RWPE1 (cell line): ENCODE measurements at places on chromosomes 6 and 20.

DNA sequence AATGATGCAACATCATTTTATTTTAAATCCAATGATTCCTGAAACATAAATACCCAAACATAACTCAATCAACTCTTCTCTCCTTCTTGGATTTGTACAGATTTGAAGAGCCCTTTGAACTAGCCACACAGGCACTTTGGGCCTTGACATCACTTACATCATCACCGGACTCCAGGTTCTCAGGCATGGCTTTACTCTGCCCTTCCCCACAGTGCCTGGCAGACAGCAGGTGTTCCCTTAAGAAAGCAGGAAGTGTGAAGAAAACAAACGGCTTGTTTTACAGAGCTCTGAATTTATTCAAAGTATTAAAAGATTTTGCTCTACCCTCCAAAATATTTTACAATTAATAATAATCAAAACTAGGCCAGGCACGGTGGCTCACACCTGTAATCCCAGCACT, 54.8 kb upstream of the GCM1 start:
- no peak for DNase-seq

DNA sequence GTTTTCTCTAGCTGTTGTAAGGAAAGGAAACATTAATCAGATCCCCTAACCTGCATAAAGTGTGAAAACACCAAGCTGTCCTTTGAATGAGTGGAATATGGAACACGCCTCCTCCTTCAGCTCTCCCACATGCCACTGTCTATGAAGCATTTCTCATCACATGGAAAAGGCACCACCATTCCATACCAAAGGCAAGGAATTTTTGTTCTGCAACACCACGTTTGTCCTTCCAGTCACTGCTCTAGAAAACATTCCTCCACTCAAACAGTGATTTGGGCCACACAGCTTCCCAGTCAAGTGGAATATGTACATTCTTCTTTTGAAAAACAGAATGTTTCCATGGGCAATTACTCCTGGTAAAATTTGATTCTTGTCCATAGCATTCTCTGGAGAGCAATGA, 120.1 kb downstream of the OPRM1 start:
- no peak for DNase-seq

DNA sequence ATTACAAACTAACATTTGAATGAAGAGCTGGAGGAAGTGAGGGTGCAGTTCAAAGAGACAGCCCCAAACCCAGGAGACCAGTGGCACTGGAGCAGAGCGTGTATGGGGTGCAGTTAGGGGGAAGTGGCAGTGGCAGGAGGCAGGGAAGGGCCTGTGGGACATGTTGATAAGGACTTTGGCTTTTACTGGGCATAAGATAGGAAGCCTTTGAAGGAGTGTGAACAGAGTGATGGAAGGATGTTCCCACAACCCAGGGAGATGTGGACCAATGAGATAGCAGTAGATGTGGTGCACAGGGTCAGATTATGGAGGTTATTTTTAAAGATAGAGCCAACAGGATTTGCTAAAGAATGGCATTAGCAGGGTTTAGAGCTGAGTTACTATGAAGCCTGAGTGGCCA, 56.4 kb downstream of the AIG1 start:
- DNase-seq, result no peak

GRCh38 chr6:142304241-142304640, 2.4 kb downstream of the ADGRG6 start:
- DNase-seq, result no peak

DNA sequence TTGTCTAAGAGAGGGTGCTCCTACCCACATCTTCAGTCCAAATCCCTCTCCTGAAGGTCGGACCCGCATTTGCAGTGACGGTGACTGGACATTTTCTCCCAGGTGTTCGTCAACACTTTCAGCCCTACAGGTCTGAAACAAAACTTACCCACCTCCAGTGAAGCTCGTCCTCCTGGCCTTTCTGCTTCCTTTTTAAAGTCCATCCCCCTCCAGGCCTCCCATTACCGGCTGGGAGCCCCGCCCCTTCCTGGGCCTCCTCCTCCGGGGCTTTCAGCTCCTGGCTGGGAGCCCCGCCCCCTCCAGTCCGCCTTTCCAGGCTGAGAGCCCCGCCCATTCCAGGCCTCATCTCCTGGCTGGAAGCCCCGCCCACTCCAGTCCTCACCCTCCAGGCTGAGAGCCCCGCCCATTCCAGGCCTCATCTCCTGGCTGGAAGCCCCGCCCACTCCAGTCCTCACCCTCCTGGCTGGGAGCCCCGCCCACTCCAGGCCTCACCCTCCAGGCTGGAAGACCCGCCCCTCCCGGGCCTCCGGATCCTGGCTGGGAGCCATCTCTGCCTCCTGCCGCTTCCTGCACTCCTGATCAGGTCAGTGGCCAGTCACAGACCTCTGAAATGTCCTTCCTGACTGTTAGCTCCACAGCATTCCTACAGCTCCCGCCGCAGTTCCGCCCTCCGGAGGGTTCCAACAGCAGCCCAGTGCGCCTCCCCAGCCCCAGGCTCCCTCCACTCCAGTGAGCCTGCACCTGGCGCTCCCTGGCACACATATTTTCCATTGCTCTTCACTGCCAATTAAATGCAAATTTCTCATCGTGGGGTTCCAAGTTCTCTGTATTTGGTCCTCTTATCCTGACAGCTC, 98.5 kb downstream of the LY86 start:
- DNase-seq, result peak; percentile 96

DNA sequence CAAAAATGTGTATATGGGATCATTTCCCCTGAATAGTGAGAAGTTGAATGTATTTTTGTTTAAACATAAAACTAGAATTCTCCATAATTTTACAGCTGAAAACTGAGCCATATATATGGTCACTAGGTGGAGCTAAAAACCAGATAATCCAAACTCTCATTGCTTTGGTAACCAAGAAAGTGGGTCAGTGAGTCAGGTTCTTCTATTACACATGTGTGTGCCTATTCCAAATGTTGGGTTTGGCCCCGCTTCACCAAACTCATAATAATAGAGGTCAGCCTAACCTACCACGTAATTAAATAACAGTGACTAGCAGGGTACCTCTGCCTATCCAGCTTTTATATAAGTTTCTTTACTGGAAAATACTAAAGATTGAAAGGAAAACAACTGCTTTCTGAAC, 19.3 kb upstream of the RNGTT start:
- peak; percentile 69 for DNase-seq

- peak; percentile 59 for DNase-seq
Observed at GRCh38 chr6:6556738-6557503, 31.6 kb upstream of the LY86 start.

DNA sequence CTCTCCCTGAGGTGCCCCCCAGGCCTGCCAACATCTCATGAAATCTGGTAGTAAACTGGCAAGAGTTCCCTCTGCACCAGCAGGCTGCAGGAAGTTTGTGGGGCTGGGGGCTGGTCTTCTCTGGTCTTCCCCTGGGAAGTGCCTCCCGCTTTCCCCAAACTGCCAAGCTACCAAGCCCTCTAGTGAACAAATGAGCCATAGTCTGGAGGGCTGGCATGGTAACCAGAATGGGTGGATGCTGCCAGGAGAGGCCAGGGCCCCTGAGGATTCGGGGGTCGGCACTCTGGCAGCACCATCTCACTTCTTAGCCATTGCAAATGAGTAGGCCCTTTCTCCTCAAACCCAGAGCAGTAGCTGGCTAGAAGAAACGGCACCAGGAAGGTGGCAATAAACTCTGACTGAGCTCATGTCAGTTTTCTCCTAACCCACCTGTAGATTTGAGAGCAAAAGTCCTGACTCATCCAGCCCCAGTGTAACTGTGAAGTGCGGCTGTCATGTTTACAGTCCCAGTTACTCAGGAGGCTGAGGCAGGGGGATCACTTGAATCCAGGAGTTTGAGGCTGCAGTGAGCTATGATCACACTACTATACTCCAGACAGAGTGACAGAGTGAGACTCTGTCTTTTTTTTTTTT, 35.9 kb downstream of the ZC3H12D start:
- no peak for DNase-seq

DNA sequence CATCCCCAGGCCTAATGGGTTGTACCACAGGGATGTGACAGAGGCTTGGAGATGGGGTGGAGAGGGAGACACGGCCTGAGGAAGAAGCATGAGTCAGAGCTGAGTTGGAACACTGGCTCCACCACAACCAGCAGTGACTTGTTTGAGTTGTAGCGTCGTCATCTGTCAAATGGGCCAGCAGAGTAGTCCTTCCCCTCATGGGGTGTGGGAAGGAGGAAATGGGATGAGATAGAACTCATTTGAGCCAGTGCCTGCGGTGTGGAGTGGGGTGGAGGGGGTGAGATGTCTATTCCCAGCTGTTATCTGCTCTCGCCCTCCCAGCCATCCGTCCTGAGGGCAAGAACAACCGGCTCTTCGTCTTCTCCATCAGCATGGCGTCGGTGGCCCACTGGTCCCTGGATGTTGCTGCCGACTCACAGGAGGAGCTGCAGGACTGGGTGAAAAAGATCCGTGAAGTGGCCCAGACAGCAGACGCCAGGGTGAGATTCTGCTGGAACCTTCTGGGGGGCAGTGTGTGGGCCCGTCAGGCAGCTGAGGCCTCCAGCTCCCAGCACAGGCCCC, 32.5 kb downstream of the PLCG1 start:
- DNase-seq, result peak; percentile 74

GRCh38 chr6:147674099-147674498, 165.6 kb downstream of the SAMD5 start:
- DNase-seq, result no peak

DNA sequence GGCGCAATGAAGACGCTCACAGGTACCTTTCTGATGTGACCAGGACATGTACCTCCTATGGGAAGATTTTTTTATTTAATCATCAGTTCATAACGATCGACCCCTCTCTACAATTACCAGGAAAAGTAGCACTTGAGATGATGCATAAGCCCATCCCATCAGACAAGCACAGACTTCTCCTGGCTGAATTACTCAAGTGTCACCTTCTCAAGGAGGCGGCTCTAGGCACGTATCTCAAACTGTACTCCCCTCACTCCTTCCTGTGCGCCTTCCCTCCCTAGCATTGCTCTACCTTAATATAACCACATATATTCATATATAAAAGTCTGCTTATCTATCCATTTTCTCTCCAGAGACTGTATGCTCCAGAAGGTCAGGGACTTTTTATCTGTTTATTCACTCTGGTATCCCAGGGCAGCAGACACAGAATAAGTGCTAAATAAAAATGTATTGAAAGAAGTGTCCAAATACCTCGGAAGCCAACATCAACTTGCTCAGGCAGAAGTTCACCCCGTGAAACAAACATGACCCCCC, 71.5 kb downstream of the CNKSR3 start:
- no peak for DNase-seq

DNA sequence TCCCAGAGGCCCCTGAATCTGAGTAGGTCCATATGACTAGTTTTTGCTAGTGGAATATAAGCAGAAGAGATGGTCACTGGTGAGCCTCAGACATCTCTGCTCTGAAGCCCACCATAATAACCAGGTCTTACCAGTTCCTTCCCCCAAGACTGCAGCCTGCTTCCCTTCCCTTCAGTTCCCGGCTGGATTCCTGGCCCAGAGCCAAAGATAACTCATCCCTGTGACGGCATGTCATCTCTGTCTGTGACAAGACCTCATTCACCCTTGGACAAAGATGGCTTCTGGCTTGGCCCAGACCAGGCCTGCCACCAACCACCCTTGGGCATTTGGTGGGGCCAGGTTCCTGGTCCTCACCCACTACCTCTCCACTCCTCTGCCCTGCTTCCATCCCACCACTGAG, 145.5 kb upstream of the TOP1 start:
- no peak for DNase-seq

DNA sequence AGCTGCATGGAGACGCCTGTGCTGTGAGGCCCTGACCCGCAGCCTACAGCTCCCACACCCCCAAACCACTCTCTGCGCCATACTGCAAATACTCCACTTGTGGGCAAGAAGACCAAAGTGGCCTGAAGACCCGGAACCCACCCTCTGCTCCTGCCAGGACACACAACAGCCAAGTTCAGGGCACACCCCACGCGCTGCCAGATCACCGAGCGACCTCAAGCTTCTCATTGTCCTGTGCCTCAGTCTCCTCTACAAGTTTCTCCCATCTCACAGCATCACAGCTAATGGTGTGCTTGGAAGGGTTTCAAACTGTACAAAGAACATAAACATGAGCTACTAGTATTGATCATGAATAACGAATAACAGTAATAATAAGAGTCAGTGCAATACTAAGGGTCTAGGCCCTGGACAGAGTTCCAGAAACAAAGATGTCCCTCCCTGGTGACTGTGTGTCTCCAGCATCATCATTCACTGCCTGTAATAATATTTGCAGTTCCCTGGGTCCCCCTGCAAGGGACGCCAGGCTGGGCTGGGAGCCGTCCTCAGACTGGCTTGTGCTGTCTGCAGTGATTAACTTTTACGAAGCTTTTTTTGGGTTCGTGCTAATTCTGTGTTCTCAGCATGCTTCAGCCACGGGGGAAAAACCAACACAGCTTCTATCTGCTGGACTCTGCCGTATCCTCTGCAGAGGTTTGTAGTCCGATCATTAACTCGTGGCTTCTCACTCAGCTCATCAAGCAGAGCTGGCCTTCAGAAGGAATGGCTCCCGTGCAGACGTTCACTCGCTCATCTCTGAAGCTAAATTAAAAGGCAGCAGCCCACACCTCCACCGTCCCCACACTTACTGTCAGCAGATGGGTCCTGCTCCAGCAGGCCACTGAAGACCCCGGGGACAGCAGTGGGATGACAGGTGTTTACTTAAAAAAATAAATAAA, 81.6 kb upstream of the MPC1 start:
- no peak for DNase-seq

GRCh38 chr6:102300350-102300749, 906.8 kb downstream of the GRIK2 start:
- no peak for DNase-seq

GRCh38 chr20:53180928-53181362, 208.8 kb downstream of the TSHZ2 start:
- DNase-seq, result no peak
